ENCODE measurements at places on chromosomes 6 and 20. TPM values are rescaled to one million over a fixed set of nuclear protein-coding genes. Genes with fewer than 3 reads are reported as not detected.

The FBXL4 gene
- total RNA-seq, result 22.0 TPM

The OR12D3 gene
- total RNA-seq, result not detected

The PI3 gene
- total RNA-seq, result not detected

The TRIM15 gene
- not detected for total RNA-seq

The SRMS gene
- total RNA-seq, result not detected

The MAP1LC3A gene
- 10.7 TPM for total RNA-seq

The CD109 gene
- total RNA-seq, result 5.8 TPM

The AVP gene
- not detected for total RNA-seq

The ATXN1 gene
- total RNA-seq, result 26.8 TPM

The CD40 gene
- 14.9 TPM for total RNA-seq

The CSNK2B gene
- total RNA-seq, result 140 TPM

The STXBP5 gene
- total RNA-seq, result 40.8 TPM

The TPD52L1 gene
- total RNA-seq, result 7.5 TPM

The MUCL3 gene
- total RNA-seq, result not detected

Data from regular cardiac myocyte (primary cell).